ENCODE measurements at places on chromosomes 5 and 9. TPM values are rescaled to one million over a fixed set of nuclear protein-coding genes. Genes with fewer than 3 reads are reported as not detected.

The PCDHGA2 gene
- 7.0 TPM for total RNA-seq

The AMBP gene
- total RNA-seq = 4.6 TPM

The FRMD3 gene
- total RNA-seq = 0.36 TPM

The BNC2 gene
- total RNA-seq = 8.8 TPM

The LCN9 gene
- total RNA-seq = not detected

The GPR150 gene
- total RNA-seq = not detected

The GABRP gene
- total RNA-seq = not detected

The OR1L1 gene
- total RNA-seq = not detected

The C9 gene
- total RNA-seq = not detected

The NUDT12 gene
- total RNA-seq = 12.0 TPM

The TLX3 gene
- 1.9 TPM for total RNA-seq

The ST8SIA4 gene
- total RNA-seq = 0.39 TPM

The ATP6V0E1 gene
- total RNA-seq = 96.0 TPM

The KLF4 gene
- total RNA-seq = 5.0 TPM

The CYLC2 gene
- not detected for total RNA-seq

The RNF224 gene
- not detected for total RNA-seq

The DBH gene
- not detected for total RNA-seq

The IL9 gene
- not detected for total RNA-seq

The ITK gene
- total RNA-seq = not detected

The MARCHF3 gene
- total RNA-seq = 7.8 TPM

The NIPAL4 gene
- 0.10 TPM for total RNA-seq

The CTXN3 gene
- not detected for total RNA-seq

The SPINK1 gene
- not detected for total RNA-seq

The HMGXB3 gene
- total RNA-seq = 28.1 TPM

The PCDHB13 gene
- 2.6 TPM for total RNA-seq

The ANKRD34B gene
- total RNA-seq = not detected

The TAF11L9 gene
- total RNA-seq = not detected

Data from RPMI7951 (cell line).